Fibroblast of gingiva (primary cell): ENCODE measurements at places on chromosomes 6 and 20.

- no peak for DNase-seq
These were observed 23.4 kb upstream of the SCGN start for GRCh38 chr6:25628471-25629197.

DNA sequence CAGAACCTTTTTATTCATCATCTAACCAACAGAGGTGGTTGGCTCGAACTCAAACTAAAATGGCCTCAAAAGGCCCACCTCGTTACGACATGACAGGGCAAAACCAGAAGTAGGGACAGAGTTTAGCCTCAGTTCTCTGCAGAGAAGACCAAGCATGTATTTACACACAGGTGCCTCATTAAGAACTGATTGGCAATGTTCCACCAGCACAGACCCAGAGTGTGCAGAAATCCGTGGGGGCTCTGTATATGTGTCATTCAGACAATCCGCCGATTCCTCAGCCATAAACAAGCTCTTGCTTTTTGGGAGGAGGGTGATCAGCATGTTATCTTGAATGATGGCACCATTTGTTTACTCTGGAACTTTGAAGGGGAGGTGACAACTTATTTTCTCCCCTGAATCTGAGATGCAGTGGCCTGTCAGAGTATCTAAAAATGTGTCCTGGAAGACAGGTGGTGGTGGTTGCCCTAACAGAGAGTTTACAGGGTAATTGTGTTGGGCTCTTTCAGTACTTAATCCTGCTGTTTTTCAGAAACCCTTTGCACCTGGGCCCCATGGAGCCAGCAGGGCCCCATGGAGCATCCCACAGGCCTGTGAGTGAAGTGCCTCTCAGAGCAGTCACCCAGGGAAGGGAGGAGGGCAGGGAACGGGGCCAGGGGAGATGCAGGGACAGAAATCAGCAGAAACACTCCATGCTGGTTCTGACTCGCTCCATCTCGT, 29.1 kb upstream of the C20orf203 start:
- no peak for DNase-seq

- no peak for DNase-seq
These were observed 350.1 kb upstream of the TSHZ2 start for GRCh38 chr20:52622081-52622480.

DNA sequence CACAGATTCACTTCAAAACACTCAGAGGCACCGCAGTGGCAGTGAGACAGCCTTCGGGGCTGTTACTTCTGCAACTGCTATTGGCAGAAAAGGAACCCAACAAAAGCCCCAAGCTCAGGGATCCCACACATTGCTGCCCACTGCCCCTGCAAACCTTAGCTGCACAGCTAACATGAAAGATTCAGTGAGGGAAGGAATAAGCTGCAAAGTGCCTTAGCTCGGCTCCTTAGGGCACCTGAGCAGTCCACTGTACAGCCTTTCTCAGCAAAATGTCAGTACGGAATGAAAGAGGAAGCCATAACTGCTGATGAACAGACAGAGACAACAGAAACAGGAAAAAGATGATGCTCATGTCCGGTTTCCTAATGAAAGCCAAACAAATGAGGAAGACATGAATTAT, 179.7 kb upstream of the SHLD1 start:
- no peak for DNase-seq

- no peak for DNase-seq
These were observed 626.1 kb downstream of the COL12A1 start for GRCh38 chr6:74579794-74580193.
